ENCODE measurements at places on chromosomes 7 and 10. TPM values are rescaled to one million over a fixed set of nuclear protein-coding genes. Genes with fewer than 3 reads are reported as not detected.

DNA sequence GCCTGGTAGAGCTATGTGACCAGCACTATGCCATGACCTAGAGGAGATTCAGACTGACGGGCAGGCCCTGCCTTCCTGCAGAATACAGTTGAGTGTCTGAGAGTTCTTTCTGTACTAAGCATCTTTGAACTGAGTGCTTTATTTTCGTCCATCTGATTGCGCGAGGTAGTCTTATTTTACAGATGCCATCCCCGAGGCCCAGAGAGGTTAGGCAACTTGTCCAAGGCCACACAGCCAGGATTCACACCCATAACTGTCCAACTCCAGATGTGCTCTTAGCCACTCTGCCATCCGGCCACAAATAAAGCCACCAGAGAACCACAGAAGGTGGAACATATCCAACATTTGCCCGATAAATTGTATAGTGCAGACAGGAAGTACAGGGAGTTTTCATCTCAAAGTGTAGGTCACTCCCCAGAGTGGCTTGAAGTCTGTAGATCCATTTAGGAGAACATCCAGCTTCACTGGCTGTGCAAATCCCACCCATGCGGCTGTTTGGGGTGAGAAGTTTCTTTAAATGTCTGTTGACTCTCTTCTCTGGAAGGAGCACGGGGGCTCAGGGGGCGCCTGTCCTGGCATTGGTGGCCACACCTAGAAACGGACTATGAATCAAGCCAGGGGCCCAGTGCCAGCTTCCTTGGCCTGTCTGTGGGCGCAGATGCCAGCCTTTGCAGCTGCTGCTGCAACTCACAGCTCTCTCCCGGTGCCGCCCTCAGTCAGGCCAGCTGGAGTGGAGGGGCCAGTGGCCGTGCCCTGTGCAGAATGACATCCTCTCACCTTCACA is 11.1 kb downstream of the CHST3 start:
- DNase-seq, result peak; percentile 63
- no peak overlapping the region for H3K4me3 ChIP-seq
- no peaks in the 10 kb centered on the region for H3K27me3 ChIP-seq
- H3K4me1 ChIP-seq, result peaks cover 62% of the 10 kb centered on the region
- H3K36me3 ChIP-seq, result no peaks in the 10 kb centered on the region
- peak overlapping the region; percentile 56 for H3K27ac ChIP-seq

GRCh38 chr10:75655791-75656451 is 224.5 kb downstream of the LRMDA start:
- no peak overlapping the region for H3K4me3 ChIP-seq
- no peak for DNase-seq
- no peaks in the 10 kb centered on the region for H3K36me3 ChIP-seq
- H3K27ac ChIP-seq, result peak overlapping the region; percentile 68
- H3K4me1 ChIP-seq, result peaks cover 14% of the 10 kb centered on the region

DNA sequence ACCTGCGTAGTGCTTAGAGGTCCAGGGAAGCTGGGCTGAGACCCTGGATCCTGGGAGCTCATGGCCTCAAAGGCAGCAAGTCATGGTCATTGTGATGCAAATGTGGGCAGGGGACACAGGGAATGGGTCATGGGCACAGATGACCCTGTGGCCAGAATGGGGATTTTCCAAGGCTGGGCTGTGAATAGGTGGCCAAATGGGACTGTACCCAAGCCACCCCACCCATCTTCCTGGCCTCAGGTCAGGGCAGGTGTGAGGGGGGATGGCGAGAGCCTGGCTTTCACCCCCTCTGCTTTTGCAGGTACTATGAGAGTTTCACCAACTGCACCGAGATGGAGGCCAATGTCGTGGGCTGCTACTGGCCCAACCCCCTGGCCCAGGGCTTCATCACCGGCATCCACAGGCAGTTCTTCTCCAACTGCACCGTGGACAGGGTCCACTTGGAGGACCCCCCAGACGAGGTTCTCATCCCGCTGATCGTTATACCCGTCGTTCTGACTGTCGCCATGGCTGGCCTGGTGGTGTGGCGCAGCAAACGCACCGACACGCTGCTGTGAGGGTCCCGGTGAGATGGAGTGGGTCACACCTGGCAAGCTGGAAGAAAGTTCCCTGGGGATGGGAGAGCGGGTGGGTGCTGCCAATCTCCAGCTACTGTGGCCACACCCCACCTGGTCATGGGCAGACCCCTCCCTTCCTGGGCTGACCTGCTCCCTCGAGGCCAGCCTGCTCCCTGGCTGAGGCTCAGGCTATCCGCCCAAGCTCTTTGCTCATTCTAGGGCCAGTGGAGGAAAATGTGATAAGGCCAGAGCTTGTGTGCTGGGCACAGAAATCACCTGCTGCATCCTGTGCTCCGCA is 25.5 kb downstream of the RAMP3 start:
- no peak overlapping the region for H3K4me3 ChIP-seq
- H3K27ac ChIP-seq, result no peak overlapping the region
- no peaks in the 10 kb centered on the region for H3K27me3 ChIP-seq
- DNase-seq, result no peak

- H3K27ac ChIP-seq, result no peak overlapping the region
- no peak for DNase-seq
- no peak overlapping the region for H3K4me3 ChIP-seq
- H3K4me1 ChIP-seq, result peaks cover 4% of the 10 kb centered on the region
Measured at GRCh38 chr10:58516671-58517070, 4.0 kb downstream of the BICC1 start.

DNA sequence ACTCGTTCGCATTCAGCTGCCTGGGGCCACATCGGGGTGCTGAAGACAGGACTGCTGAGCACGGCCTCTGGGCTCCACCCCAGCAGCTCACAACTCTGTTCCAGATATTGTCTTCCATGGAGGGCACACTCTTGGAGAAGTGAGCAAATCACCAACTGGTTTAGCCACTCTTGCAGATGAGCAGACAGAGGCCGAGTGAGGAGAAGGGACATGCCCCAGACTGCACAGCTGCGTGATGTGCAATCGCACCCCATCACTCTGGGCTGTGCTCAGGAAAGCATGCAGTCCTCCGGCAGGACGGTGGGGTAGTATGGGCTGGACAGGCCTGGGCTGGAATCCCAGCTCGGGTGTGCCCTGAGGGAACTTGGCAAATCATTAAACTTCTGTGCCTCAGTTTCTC is 111.6 kb downstream of the FAM53B start:
- H3K27me3 ChIP-seq, result no peaks in the 10 kb centered on the region
- H3K4me1 ChIP-seq, result peaks cover 47% of the 10 kb centered on the region
- DNase-seq, result no peak
- peak overlapping the region; percentile 71 for H3K27ac ChIP-seq
- no peak overlapping the region for H3K4me3 ChIP-seq
- H3K36me3 ChIP-seq, result no peaks in the 10 kb centered on the region

GRCh38 chr7:27140126-27140857 is 3.2 kb downstream of the HOXA5 start:
- peaks cover 1% of the 10 kb centered on the region for H3K4me1 ChIP-seq
- H3K27ac ChIP-seq, result no peak overlapping the region
- DNase-seq, result no peak
- no peak overlapping the region for H3K4me3 ChIP-seq
- no peaks in the 10 kb centered on the region for H3K27me3 ChIP-seq
- H3K36me3 ChIP-seq, result no peaks in the 10 kb centered on the region

- no peaks in the 10 kb centered on the region for H3K27me3 ChIP-seq
- no peaks in the 10 kb centered on the region for H3K36me3 ChIP-seq
- no peak for DNase-seq
- H3K4me3 ChIP-seq, result no peak overlapping the region
Measured at GRCh38 chr7:30420662-30421061, 57.9 kb downstream of the NOD1 start.

DNA sequence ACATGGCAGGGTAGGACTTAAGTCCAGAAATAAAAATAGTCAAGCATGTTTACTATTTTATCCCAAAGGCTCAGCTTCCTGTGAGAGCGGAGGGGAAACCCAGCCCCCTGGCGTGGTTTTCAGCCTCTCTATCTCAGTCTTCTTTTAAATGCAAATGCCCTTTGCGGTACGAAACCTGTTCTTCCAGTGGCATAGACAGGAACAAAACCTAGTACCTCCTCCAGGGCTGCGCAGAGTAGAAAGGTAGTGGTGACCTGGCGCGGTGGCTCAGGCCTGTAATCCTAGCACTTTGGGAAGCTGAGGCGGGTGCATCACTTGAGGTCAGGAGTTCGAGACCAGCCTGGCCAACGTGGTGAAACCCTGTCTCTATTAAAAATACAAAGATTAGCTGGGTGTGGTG is 181.3 kb upstream of the FOXK1 start:
- H3K27me3 ChIP-seq, result no peaks in the 10 kb centered on the region
- no peak overlapping the region for H3K4me3 ChIP-seq
- no peak for DNase-seq
- no peaks in the 10 kb centered on the region for H3K4me1 ChIP-seq

DNA sequence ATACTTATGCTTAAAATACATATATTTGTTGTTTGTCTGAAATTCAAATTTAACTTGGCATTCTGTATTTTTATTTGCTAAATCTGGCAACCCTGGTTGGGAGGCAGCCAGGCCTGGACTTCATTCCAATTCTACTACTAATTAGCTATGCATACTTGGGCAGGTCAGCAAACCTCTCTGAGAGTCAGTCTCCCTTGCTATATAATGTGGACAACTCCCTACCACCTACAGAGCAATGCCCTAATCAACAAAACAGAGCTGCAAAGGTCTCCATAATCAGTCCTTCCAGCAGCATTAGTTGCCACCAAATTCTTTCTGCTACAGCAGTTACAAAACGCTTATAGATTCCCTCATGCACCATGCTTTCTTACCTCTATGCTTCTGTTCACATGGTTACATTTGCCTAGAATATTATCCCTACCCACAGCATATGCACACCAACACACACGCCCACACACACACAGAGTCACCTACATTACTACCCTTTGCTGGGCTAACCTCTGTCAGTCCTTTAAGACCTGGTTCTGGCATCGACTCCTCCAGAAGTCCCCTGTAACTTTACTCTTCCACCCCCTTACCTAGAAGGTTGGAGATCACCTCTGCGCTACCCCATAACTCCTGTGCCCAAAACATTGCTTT is 188.7 kb downstream of the FGFR2 start:
- no peak for DNase-seq
- no peak overlapping the region for H3K27ac ChIP-seq
- H3K4me1 ChIP-seq, result peaks cover 3% of the 10 kb centered on the region
- no peaks in the 10 kb centered on the region for H3K36me3 ChIP-seq
- H3K27me3 ChIP-seq, result no peaks in the 10 kb centered on the region

GRCh38 chr7:157494506-157495176 is 157.8 kb downstream of the DNAJB6 start:
- no peaks in the 10 kb centered on the region for H3K36me3 ChIP-seq
- no peaks in the 10 kb centered on the region for H3K27me3 ChIP-seq
- no peaks in the 10 kb centered on the region for H3K4me1 ChIP-seq
- no peak overlapping the region for H3K27ac ChIP-seq

- no peak overlapping the region for H3K27ac ChIP-seq
- H3K4me3 ChIP-seq, result no peak overlapping the region
- no peak for DNase-seq
Measured at GRCh38 chr7:159042581-159043101, 102.0 kb downstream of the VIPR2 start.

- no peaks in the 10 kb centered on the region for H3K27me3 ChIP-seq
- H3K36me3 ChIP-seq, result no peaks in the 10 kb centered on the region
- peak; percentile 70 for DNase-seq
- peaks cover 6% of the 10 kb centered on the region for H3K4me1 ChIP-seq
Measured at GRCh38 chr7:5677538-5678294, 103.7 kb downstream of the RNF216 start.

- no peaks in the 10 kb centered on the region for H3K27me3 ChIP-seq
- DNase-seq, result no peak
- no peak overlapping the region for H3K4me3 ChIP-seq
- no peak overlapping the region for H3K27ac ChIP-seq
- H3K36me3 ChIP-seq, result no peaks in the 10 kb centered on the region
Measured at GRCh38 chr7:141754939-141755338, 9.0 kb upstream of the TAS2R3 start.

DNA sequence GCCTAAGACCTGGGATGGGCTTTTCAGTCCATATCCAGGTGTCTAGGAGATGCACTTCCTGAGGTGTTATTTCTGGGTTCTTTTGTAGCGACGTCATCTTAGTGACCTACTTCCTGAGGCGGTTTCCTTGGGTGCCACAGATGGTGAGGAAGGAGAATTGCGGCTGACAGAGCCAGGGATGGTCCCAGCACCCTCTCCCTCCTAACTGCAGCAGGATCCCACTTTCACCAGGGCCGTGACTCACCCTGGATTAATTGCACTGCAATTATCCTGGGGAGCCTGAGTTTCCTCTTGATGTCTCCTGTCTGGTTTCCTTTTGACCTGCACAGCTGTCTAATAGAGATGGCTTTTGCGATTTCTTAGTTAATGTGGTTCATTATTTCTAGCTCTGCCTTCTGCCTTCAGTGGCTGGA is 271.7 kb downstream of the TCF7L2 start:
- DNase-seq, result no peak
- no peaks in the 10 kb centered on the region for H3K36me3 ChIP-seq
- H3K4me1 ChIP-seq, result no peaks in the 10 kb centered on the region
- H3K27me3 ChIP-seq, result no peaks in the 10 kb centered on the region
- no peak overlapping the region for H3K27ac ChIP-seq
- H3K4me3 ChIP-seq, result no peak overlapping the region

DNA sequence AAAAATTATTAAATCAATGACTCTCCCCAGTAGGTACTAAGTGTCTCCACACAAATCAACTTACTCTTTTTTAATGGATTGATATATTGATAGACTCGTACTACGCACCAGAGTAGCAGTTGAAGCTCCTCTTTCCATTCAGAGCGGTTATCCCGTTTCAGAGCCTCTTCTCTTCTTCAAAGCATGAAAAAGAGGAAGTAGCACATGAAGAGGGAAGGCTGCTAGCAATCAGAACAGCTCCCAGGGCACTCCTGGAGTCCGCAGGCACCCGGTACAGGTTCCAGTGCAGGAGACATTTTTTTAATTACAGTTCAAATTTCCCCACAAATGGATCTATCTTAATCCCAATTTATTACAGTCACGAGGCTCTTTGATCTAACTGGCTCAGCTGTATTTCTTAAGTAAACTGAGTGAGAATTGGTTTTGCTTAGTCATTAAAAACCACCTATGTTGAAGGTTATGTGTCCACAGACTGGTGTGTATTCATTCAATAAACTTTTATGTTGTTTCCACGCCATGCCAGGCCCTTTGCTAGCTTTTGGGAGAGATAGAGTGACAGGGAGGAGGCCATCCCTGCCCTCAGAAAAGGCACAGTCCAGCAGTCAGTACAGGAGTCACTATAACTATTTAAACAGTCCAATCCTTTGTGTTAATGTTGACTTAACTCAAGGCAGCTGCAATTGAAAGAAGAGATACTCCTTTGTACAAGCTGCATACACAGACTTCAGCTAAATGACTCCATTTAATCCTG is 32.1 kb upstream of the CALN1 start:
- H3K4me1 ChIP-seq, result no peaks in the 10 kb centered on the region
- no peaks in the 10 kb centered on the region for H3K36me3 ChIP-seq
- H3K4me3 ChIP-seq, result no peak overlapping the region
- H3K27me3 ChIP-seq, result no peaks in the 10 kb centered on the region

GDF2 gene
- not detected for total RNA-seq

ATP6V0A4 gene
- total RNA-seq, result not detected

GNGT1 gene
- total RNA-seq, result not detected

TMEM273 gene
- total RNA-seq, result 3.3 TPM

PAX4 gene
- total RNA-seq, result not detected

DGKI gene
- total RNA-seq, result 0.10 TPM
